Hypothalamus (tissue), 51 donors: ENCODE measurements at places on chromosomes 6 and 20.

DNA sequence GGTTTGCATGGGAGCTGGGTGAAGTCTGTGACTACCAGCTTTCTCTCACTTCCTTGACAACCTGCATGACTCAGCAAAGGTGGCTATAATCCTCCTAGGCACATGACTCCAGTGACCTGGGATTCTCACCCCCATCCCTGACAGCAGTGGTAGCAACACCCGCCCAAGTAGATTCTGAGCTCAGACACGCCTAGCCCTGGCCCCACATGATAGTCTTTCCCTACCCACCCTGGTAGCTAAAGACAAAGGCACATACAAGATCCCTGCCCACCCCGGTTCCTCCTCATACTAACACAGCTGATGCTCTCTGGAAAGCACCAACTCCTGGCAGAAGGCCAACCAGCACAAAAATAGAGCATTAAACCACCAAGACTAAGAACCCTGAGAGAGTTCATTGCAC is 25.9 kb upstream of the CRISP1 start:
- DNase-seq, result no peak

DNA sequence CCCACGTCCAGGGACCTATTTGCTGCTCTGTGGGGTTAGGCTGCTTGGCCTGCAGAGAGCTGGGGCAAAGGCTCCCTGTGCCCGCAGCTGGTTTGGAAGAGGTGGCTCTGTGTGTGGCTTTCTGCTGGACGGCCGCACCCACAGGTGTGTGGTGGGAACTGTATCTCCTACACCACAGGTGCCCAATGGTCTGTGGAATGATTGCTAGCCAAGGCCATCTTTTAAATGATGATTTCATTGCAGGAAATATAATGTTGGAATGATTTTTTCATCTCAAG is 178.4 kb downstream of the DLL1 start:
- no peak for DNase-seq

- DNase-seq, result no peak
Measured at GRCh38 chr6:35903679-35904078, 17.2 kb downstream of the SRPK1 start.

GRCh38 chr6:21181866-21182265 is 411.7 kb upstream of the SOX4 start:
- DNase-seq, result no peak

GRCh38 chr6:145151624-145152023 is 583.7 kb downstream of the EPM2A start:
- DNase-seq, result no peak
